D721Med (cell line): ENCODE measurements at places on chromosomes 6 and 20.

DNA sequence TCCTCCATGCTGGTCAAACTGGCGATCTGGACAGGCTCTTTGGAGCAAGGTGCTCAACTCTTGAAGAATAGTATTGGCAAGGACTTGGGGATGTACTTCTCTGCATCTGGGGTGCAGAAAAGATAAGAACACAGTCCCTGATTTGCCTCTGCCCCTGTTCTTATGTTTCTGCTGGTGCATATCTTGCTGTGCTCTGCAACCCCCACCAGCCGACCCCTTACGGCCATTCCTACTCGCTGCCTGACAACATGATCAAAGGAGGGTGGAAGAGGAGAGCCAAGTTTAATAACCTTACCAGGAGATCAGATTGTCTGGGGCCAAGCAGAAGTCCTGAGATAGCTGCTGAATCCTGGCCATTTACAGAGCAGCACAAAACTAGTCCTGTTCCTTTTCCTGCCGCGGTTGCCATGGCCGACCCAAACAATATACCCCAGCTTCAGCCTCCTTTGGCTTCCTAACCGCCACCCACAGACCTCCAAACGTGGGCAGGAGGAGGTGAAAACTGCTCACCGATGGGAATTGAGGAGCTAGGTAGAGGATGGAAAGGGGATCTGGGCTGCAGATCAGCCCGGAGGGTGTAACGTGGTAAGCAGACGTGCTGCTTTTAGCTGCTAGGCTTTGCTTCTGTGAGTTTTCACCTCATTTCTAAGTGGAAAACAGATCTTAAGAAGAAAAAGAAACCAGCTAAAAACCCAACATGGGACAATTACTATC lies 60.9 kb downstream of the ATXN1 start:
- no peak for DNase-seq

DNA sequence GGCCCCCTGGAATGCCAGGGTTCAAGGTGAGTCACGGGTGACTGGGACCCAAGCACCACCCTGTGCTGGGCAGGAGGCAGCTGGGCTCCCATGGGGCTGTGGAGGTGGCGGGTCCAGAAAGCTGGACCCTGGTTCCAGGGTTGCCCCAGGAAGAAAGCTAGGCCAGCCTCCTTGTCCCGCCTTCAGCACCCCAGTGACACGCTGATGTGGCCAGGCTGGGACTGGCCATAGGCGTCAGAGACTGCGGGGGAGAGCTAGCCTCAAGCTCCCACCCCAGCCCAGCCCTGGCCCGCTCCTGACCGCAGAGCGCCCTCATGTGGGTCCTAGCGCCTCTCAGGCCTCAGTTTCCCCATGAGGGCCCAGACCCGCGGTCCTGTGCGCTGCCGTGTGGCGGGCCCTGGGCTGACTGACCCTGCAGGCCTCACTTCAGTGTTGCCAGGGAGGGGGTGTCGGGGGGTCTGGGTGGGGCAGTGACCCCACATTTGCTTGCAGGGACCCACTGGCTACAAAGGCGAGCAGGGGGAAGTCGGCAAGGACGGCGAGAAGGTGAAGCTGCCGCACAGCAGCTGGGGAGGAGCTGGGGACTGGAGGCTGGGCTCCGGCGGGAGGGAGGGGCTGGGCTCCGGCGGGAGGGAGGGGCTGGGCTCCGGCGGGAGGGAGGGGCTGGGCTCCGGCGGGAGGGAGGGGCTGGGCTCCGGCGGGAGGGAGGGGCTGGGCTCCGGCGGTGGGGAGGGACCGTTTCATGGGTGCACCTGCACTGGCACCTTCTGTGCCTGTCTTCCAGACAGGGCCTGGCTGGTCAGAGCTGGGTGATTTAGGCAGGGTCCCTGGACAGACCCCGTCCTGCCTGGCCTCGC lies 7.9 kb downstream of the COL9A3 start:
- peak; percentile 88 for DNase-seq

DNA sequence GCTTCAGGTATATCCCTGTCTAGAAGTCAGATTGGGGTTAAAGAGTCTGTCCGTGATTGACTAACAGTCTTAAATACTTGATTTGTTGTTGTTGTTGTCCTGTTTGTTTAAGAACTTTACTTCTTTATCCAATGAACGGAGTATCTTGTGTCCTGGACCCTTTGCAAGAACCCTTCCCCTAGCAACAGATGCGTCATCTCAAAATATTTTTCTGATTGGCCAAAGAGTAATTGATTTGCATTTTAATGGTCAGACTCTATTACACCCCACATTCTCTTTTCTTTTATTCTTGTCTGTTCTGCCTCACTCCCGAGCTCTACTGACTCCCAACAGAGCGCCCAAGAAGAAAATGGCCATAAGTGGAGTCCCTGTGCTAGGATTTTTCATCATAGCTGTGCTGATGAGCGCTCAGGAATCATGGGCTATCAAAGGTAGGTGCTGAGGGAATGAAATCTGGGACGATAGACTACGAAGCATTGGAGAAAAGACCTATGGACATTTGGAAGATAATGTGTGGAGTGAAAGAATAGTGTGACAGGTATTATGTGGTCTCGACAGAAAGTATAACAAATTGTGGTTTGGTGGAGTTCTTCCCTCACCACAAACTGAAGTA lies at the start of gene HLA-DRA:
HLA-DRA (plus strand) TSS at position 286 of the 613 bp plus-strand sequence; CDS start at position 350, 64 bp downstream.
- no peak for DNase-seq

DNA sequence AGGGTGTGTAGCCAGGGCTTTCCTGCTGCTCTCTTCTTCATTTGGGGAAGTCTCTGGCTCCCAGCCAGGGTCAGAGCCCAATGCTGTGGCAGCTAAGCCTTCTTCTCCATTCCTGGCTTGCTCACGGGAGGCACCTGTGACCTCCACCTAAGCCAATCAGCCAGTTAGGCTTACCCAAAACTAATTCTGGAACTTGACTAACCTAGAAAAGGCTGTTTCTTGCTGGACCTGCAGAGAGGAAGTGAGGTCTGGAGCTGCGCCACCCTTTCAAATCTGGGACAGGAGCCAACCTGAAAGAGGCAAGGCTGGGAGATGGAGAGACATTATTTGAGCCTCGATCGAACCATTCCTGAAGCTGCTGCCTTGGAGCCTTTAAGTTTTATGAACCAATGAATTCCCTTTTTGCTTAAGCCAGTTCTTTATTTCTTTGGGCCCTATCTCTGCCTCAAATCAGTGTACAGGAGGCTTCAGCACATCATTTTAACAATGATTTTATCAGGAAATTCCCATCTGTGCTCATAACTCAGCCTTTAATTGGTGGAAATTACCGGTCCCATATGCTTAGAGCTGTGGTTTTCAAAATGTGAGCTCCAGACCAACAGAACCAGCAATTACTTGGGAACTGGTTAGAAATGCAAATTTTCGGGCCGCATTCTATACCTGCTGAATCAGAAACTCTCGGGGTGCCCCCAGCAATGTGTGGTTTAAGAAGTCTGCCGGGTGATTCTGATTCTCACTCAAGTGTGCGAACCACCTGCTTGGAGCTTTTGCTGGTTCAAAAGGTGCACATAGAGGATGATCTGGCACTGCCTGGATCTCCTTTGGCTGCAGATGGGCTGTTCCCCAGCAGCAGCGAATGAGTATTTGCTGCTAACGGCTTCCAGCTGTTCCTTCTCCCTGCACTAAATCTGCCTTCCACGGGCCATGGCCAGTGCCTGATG lies 97.4 kb upstream of the RNF24 start:
- DNase-seq: no peak

DNA sequence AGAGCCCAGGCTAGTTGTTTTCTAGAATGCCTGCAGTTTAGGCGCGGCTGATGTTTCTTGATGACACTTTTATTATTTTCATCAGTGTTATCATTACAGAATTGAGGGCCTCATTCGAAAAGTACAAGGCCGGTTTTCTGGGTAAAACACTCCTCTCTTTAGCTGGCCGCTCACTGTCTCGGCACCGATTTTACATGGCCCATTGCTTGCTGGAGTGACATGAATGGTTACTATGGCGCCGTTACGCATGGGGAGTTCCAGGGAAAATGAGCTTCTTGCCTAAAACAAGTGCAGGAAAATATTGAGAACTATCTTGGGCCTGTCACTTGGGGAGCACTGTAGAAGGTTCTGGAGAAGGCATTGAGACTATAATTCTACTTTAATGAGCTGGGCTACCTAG lies 317.8 kb downstream of the CDH4 start:
- DNase-seq: no peak
